Forelimb muscle (tissue), 1 donor: ENCODE measurements at places on chromosomes 7 and 10. TPM values are rescaled to one million over a fixed set of nuclear protein-coding genes. Genes with fewer than 3 reads are reported as not detected.

DNA sequence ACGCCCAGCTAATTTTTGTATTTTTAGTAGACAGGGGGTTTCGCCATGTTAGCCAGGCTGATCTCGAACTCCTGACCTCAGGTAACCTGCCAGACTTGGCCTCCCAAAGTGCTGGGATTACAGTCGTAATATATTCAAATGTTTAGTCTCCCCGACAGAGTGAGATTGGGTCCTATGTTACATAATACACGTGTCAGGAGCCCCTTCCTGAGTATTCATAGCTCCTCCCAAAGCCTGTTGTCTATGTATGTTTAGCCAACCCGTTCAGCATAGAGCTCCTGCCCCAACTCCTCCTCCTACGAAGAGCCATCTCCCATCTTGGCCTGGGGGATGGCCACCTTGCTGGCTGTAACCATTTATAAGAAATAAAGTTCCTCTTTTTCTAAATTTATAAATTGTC, 2.7 kb upstream of the PPP2R2D start:
- no peak for DNase-seq

NRG3 gene
- polyA plus RNA-seq: 0.06 TPM

- DNase-seq: no peak
Measured at GRCh38 chr7:40822861-40823260, 688.1 kb downstream of the SUGCT start.

A1CF gene
- 0.10 TPM for polyA plus RNA-seq

VENTX gene
- polyA plus RNA-seq: 0.29 TPM

DNA sequence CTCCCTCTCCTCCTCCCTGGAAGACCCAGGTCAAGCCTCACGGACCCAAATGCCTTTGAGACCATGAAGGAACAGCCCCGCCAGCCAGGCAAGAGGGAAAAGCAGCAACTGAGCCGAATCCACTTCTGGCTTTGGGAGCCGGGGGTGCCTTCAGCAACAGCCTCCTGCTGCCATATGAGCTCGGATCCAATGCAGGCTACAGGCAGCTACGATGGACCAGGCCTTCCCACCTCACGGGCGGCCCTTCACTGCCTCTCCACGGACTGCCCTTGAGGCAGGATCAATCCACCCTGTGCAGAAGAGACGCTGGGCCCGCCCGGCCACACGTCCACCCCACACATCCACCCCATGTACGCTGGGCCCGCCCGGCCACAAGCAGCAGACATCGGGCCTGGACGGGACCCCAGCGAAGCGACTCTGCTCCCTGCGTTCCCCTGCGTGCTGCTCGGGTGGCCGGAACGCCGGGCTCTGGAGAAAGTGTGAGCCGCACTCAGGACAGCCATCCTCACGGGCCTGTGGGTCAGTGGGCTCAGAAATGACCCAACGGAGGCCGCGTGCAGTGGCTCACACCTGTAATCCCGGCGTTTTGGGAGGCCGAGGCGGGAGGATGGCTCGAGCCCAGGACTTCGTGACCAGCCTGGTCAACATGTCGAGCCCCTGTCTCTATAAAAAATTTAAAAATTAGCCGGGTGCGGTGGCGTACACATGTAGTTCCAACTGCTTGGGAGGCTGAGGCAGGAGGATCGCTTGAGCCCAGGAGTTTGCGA, 82.0 kb downstream of the FOXL3 start:
- DNase-seq: no peak

DNA sequence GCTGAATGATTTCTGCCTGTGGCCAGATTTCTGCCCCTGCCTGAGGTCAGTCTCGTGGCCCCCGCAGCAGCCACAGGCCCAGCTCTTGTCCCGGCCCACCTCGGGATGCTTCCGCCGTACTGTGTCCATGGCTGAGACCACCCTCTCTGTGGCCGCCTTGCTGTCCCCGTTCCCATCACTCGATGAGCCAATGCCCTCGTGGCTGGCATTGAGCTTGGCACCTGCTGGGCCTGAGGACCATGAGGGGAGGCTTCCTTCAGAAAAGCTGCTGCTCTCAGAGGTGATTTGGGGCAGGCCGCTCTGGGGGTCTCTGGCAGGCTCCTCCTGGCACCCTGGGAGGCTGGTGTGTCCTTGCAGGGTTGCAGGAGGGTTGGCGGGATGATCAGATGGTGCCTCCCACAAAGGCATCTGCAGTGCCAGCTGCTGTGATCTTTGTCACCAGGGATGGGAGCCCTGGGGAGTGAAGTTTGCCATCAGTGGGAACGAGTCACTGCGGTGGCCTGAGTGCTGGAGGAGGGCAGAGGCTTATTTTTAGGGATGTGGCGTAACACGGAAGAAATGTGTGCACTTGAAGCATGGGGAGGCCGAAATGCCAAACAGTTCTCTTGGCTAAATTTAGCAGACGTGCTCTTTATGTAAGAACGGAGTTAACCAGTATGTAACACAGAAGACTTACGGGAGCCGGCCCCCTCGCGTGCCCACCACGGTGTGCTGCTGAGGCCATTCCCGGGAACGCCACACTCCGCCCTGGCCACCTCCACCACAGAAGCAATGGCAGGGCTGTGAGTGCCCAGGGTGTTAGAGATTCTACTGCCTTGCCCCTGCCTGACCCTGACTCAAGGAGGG, 47.7 kb downstream of the VIPR2 start:
- no peak for DNase-seq

DNA sequence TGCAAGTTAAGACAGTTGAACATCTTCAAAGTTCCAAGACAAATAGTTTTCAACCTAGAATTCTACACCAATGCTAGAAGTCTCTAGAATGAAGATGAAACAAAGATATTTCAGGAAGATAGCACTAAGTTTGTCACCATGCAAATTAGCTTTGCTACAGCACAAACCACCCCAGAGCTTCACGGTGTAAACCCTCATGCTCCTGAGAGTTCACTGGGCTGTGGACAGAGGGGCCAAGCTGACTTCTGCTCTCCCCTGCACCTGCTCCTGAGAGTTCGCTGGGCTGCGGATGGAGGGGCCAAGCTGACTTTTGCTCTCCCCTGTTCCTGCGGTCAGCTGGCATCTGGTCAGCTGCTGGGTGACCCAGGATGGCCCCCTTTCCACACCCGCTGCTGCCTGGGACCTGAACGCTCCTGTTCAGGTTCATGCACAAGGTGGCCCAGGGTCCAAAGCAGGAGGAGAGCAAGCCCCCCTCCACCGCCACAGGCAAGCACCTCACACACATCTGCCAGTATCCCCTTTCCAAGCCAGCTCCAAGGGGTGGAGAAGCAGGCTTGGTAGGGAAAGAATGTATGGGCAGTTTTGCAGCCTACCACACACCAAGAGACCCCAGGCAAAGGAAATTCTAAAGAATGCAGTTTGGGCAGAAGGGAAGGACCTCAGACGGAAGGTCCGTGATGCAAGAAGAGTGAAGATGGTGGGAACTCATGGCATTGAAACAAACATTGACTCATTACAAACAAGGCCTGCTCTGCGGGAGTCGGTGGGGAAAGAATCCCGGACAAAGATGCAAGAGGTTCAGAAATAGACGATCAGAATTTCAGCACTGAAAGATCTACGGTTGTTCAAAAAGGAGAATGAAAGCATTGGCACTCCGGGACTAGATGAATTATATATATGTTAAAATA, 137.8 kb upstream of the PPP2R2D start:
- no peak for DNase-seq

- no peak for DNase-seq
Measured at GRCh38 chr7:17910377-17910776, 29.9 kb downstream of the SNX13 start.

ATXN7L1 gene
- 6.9 TPM for polyA plus RNA-seq

DNA sequence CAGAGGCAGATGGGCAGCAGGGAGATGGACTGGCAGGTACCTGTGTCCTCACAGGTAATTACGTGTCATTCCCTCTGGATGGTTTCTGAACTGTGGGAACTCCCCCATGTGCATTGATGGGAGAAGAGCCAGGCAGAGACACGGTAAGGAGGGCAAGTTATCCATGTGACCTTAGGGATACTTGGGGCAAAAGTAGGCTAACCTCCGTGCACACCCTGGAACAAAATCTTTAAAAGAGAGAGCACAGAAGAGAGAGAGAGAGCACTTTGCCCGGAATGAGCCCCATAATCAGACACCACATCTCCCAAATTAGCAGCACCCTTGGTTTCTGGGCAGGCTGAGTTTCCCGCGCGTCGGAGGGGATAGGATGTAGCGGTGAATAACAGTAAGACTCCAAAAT, 423.2 kb downstream of the PAXIP1 start:
- DNase-seq: no peak

- DNase-seq: no peak
Measured at GRCh38 chr7:127153315-127153714, 99.4 kb downstream of the GRM8 start.

GRCh38 chr10:120260456-120260855, 196.6 kb upstream of the PLPP4 start:
- no peak for DNase-seq

DNA sequence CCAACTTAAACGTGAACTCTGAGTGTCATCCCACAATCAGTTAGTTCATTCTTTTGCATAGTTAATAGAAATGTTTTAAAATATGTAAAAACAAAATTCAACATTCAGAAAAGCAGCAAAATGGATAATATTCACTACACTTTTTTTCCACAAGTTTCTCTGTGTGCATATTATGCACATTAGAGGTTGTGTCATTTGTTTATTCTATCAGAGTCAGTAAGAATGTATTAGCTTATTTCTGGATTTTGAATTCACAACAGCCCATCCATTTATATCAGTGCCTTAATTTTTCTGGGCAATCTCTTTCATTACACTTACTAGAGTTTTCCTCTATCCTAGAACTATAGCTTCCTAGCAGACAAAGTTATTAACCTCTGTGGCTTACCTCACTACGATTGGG, 432.7 kb upstream of the SEMA3A start:
- DNase-seq: no peak

GRCh38 chr7:106535234-106535932, 125.6 kb downstream of the CCDC71L start:
- DNase-seq: no peak

DGKI gene
- 0.68 TPM for polyA plus RNA-seq

GRCh38 chr10:124732931-124733570, 11.1 kb downstream of the FAM53B start:
- no peak for DNase-seq

DNA sequence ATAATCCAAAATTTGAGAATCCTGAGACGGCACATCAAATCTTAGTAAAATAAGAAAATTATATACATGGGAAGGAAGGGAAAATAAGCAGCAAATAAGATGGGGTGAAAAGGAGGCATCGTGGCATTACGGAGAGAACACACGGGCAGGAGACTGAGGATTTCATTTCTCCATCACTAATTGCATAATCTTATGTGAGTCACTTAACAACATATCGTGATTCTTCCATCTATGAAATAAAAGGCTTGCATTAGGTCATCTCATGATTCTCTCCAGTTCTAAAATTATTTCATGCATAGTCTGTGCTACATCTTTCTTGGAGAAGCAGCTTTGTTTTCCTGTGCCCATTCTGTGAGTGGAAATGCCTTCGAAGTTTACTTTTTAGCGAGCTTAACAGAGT, 288.7 kb downstream of the LRMDA start:
- no peak for DNase-seq

TEX47 gene
- polyA plus RNA-seq: not detected

DNA sequence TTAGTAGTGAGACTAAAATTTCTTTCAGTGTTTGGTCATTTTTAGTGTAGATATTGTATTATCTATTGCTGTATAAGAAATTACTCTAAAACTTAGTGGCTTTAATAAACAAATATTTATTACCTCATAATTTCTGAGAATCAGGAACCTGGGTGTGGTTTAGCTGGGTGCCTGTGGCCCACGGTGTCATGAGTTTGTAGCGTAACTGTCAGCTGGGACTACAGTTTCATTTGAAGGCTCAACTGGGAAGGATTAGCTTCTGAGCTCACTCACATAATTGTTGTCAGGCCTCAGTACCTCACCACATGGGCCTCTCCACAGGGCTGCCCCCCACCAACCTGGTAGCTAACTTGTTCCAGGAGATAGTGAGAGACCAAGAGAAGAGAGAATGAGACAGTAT, 98.5 kb downstream of the SRI start:
- no peak for DNase-seq

ADGRA1 gene
- 2.5 TPM for polyA plus RNA-seq
